Hematopoietic multipotent progenitor cell treated with erythropoietin and hydrocortisone succinate and interleukin-3 and kit ligand, for 8 days (in vitro differentiated cells): ENCODE measurements at places on chromosomes 7 and 10.

DNA sequence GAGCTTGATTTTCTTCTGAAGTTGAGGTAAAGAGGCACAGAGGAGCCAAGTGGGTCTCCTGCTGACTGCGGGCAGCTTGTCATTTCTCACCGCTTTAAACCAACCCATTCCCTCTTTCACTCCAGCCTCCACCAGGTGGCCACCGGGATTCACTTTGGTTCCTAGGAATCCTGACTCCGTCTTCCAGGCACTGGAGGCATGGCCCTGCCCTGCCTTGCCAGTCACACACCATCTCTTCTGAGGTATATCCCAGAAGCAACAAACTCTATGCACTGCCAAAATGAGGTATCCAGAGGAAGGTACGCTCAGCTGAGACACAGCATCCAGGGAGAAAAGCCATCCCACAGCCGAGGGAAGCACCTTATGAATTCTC is 280.8 kb downstream of the TNS3 start:
- DNase-seq, result no peak

- DNase-seq, result no peak
These were observed 97.7 kb upstream of the CARD11 start for GRCh38 chr7:3141326-3141725.

- DNase-seq, result no peak
These were observed 254.6 kb downstream of the OTUD1 start for GRCh38 chr10:23693501-23693901.

- DNase-seq, result peak; percentile 79
These were observed 122.3 kb upstream of the LYZL2 start for GRCh38 chr10:30751678-30752331.

GRCh38 chr10:89475125-89475524 is 60.3 kb downstream of the SLC16A12 start:
- no peak for DNase-seq

DNA sequence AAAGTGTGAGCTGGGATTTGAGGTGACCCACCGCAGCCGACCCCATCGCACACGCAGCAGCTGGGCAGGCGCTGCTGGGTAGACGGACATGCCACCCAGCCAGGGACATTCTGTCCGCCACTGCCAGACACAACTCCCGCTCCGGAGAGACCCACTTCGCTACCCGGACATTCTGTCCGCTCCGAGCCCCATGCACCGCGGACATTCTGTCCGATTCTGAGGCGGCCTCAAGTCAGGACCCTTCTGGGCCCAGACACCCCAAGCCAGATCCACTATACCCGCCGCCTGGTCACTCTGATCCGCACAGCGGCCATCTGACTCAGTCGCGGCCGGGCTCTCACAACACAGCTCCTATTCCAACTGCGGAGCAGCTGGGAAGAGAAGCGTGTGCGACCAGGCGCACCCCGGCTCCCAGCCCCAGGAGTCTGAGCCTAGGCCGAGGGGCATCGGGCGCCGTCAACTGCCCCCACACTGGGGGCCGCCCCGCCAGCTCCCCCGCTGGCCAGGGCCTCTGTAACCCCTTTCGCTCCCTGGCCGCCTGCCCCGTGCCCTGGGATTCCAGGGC is 763 bp downstream of the PITX3 start:
- no peak for DNase-seq
